ENCODE measurements at places on chromosomes 11 and 22.

GRCh38 chr11:104124979-104125378, 39.0 kb downstream of the PDGFD start:
- no peak for DNase-seq

GRCh38 chr22:36162127-36163034, 1.8 kb upstream of the APOL3 start:
- DNase-seq: no peak

DNA sequence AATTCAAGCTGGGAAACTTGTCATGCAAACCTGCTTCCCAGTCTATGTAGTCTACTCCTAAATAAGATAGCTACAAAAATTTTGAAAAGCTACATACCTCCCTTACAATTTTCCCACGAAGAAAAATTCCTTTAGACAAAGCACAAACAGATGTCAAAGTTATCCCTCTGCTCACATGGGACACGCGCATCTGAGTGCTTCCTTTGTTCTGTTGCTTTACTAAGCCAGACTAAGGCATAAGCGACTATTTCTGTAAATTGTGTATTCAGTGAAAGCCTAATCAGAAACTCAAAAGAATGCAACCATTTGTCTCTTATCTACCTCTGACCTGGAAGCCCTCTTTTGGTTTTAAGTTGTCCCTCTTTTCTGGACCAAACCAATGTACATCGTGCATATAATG, 583.7 kb upstream of the B3GAT1 start:
- no peak for DNase-seq

GRCh38 chr11:88534185-88534584, 196.6 kb upstream of the CTSC start:
- no peak for DNase-seq

- no peak for DNase-seq
Observed at GRCh38 chr11:117073539-117073938, 24.7 kb downstream of the SIK3 start.

- DNase-seq: no peak
Observed at GRCh38 chr22:44755417-44755816, 3.0 kb downstream of the ARHGAP8 start.

GRCh38 chr11:17907046-17907445, 105.8 kb downstream of the SERGEF start:
- DNase-seq: no peak

DNA sequence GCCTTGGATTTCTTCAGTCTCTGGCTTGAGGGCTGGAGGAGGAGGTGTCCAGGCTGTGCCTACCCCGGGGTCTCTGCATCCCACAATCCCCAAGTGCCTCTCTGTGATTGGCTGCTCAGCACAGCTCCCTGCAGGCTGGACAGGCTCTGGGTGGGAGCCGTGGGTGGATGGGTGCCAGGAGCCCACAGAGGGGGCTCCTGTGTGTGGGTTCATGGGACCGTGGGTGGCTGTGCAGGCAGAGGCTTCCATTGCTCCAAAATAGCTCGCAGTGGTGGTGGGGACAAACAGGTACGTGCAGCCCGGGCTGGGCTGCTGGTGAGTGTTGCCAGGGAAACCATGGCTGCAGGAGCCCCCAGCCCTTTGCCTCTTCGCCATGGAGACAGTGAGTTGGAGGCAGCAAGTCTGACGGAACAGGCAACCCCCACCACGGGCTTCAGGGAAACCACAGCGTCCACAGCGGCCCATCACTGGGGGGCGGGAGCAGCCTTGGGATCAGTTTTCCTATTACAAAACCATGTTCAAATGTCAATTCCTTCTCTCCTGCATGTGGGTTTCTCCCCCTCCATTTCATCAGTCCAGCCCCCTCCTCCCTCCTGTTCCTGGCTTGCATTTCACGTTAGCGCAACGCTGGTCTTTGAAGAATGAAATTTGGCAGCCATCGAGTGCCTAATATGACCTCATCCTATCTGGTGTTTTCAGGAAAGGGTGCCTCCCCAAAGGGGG, 155.2 kb downstream of the TRIM29 start:
- no peak for DNase-seq

- DNase-seq: no peak
Observed at GRCh38 chr11:11413776-11414175, 60.7 kb upstream of the CSNK2A3 start.

GRCh38 chr22:46575911-46576555, 38.6 kb upstream of the CELSR1 start:
- DNase-seq: no peak

DNA sequence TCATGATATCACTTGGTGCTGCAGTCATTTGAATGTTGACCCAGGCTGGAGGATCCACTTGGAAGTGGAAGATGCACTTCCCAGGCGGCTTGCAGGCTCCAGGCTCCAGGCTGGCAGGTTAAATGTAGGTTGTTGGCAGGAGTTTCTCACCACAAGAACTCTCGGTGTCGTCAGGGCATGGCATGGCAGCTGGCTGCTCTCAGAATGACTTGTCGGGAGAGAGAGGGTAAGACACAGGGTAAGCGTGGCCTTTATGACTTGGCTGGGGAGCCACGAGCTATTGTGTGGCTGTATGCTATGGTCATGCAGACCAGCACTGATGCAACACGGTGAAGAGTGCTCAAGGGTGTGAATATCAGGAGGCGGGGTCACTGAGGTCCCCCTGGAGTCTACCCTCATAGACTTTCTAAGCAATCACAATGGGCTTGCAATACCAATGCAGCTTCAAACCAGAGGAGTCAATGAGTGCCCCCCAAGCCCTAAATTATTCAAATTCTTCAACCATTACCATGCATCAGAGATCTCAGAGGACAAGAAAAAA, 1027.7 kb downstream of the OPCML start:
- DNase-seq: no peak

DNA sequence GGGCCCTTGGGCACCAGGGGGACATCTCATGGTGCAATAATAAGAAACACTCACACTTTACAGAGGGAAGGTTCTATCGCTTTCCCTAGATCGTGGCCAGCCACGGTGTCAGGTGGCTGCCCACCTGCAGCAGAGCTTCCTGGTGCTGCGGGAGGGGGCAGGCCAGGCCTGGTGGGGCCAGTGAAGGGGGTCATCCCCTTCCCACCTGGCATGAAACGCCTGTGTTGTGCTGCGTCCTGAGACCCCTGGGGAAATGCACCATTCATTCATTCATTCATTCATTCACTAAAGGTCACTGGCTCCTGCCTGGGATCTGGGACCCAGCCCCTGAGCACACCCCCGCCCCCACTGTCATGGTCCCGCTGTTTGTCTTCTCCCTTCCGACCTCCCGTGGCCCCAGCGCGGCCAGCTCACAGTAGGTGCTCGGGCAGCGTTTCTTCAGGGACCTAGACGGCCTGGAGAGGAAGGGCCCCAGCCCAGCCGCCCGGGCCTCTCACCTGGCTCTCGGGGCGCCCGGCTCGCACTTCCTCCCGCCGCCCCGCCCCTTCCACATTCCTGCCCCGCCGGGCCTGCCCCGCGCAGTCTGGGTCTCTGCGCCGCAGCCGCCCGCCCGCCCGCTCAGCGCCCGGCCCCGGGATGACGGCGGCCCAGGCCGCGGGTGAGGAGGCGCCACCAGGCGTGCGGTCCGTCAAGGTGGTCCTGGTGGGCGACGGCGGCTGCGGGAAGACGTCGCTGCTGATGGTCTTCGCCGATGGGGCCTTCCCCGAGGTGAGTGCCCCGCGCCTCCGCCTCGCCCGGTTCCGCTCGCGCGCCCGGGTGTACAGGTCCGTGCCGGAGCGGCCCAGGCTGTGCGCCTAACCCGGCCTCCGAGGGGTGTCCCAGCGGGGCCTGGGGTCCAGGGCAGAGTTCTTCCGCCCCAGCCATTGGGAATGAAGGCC, at the start of gene RHOD:
Gene RHOD (plus strand): TSS at position 581 of the 938 bp plus-strand sequence. CDS start 56 bp downstream, at position 637.
- DNase-seq: peak; percentile 43

DNA sequence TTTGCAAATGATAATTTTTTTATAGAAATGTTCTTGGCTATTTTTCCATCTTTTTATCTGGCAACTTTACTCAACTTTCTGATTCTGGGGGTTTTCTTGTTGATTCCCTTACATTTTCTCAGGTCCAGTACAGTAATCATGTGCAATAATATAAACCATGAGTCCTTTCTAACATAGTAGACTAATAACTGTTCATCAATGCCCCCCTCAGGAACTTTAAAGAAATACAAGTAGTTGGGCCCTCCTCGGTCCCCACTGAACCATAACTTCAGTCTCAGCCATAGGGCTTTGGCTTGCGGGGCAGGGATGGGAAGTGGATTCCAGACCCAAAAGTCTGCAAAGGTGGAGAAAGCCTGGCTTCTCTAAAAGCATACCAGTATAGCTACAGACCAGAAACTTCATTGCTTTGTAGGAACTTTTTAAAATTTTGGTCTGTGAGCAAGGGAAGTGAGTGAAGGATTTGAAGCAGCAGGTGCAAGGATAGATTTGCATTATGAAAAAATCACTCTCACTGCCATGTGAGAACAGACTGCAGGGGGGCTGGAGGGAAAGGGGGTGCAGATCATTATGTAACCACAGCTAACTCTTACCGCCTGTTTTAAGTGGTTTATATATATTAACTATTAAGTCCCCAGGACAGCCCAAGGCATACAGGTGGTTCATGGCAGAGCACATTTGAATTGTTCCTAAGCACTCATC, 10.4 kb upstream of the TUB start:
- no peak for DNase-seq

GRCh38 chr11:86639137-86639536, 33.3 kb downstream of the ME3 start:
- DNase-seq: no peak

GRCh38 chr11:86537541-86538222, 134.7 kb downstream of the ME3 start:
- DNase-seq: no peak

DNA sequence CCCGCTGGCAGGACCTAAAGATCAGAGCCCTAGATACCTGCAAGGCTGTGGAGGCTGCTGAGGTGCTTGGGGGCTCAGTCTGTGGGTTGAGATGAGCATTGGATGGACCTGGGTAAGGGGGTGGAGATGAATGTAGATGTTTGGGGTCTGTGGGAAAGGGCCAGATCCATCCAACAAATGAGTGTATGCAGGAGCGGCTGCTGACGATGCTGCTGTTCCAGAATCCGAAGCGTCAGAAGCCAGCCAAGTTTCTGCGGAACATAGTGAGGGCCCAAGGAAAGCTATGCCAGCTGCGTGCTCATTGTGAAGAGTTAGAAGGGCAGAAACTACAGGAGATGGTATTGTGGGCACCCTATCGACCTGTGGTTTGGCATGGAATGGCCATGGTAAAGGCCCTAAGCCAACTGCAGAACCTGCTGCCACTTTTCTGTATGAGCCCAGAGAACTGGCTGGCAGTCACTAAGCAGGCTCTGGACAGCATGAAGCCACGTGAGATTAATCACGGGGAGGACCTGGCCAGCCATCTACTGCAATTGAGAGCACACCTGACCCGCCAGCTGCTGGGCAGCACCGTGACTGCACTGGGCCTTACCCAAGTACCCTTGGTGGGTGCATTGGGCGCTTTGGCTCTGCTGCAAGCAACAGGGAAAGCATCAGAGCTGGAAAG, 36.6 kb downstream of the RRP8 start:
- no peak for DNase-seq

- no peak for DNase-seq
Observed at GRCh38 chr11:80307676-80308075, 866.8 kb upstream of the TENM4 start.

- DNase-seq: no peak
Observed at GRCh38 chr22:19964701-19965386, 23.2 kb upstream of the TXNRD2 start.

DNA sequence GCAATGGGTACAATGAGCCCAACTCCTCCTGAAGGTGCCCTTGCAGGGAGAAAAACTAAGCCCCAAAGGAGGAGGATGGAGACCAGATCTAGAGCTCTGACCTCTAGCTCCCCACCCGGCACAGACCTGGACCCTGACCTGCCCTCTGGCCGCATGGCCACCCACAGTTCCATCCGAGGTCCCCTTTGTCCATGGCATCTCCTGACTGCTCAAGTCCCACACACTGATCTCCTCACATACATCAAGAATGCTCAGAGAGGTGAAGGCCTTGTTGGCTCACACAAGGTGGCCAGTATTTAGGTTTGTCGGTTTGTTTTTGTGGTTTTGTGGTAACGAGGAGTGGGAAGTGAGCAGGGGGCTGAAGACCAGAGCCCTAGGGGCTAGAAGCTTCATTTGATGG, 423.5 kb upstream of the B3GAT1 start:
- DNase-seq: no peak

GRCh38 chr11:69369945-69370344, 76.0 kb downstream of the MYEOV start:
- no peak for DNase-seq

- no peak for DNase-seq
Observed at GRCh38 chr11:129434641-129435498, 59.2 kb downstream of the BARX2 start.

GRCh38 chr11:62147545-62147944, 23.7 kb downstream of the INCENP start:
- no peak for DNase-seq

DNA sequence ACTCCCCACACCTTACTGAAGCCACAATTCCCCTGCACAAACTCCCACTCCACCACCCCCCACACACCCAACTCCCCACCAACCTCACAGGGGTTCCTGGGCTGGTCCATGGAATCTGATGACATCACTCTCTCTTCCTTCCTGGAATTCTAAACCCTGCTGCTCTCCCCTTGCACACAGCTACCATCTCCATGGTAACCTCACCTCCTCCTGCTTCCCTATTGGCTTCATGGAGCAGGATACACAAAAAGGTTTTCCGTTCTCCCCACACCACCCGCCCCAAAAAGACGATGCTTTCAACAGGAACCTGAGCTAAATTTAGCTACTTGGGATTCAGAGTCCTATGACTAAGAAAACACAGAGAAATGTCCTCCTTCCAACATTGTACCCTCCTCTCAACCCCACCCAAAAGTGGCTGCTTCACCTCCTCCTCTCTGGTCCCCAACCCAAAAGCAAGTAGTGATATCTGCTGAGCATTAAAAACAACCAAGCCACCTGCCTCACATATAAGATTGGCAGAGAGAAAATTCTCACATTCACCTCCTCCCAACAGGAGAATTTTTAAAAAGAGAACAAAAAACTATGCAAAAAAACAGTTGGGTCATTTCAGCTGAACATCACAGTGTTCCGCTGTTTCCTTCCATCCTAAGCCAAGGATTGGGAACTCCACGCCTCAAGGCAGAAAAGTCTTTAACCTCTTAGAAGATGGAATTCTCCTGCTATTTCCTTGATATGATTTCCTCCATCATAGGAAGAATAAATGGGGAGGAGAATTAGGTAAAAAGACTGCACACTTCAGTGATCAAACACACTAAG, 66.9 kb downstream of the RBFOX2 start:
- no peak for DNase-seq

DNA sequence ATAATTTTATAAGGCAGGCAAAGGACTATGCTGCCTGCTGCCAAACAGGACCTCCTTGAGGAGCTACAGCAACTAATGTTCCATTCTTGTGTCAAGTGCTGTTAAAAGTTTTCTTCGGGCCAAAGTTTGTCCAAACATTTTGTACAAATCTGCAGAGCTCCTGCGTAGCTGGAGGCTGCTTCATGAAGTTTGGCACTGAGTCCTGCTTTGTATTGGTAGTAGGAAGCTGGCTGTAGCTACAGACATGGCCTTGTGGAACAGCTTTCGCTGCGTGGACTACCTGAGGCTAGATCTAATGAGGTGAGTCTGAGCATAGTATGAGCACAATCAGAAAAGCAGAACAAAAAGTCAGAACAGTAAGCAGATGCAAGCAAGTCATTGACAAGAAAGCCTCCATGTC, 528.1 kb downstream of the DLG2 start:
- DNase-seq: no peak

GRCh38 chr22:24834845-24835570, 29.0 kb downstream of the SGSM1 start:
- DNase-seq: no peak

Data from activated CD8-positive, alpha-beta memory T cell treated with anti-CD3 and anti-CD28 coated beads, Interleukin-2, amount 50 U/mL, for 4 hours (primary cell).